ENCODE measurements at places on chromosomes 3 and 15.
A peak's percentile ranks its signal among the peaks of the same experiment; 100 is the strongest.

- no peak for DNase-seq
Observed at GRCh38 chr3:178384321-178385230, 151.7 kb upstream of the KCNMB2 start.

GRCh38 chr3:53708001-53708621 lies 138.1 kb downstream of the CHDH start:
- no peak for DNase-seq

DNA sequence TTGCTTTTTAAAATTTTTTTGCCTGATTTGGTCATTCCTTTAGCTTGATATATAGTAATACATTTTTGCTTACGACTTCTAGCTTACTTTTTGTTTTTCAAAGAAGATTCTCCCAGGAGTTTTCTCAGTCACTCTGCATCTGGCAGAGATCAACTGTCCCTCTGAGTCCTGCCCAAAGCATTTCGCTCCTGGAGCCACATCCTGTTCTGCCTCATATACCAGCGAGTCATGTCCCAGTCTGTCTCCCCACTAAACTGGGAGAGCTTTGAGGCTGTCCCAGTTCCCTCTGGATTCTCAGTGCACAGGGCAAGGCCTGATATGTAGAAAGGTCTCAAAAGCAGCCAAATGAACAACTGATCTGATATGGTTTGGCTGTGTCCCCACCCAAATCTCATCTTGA lies 326.3 kb downstream of the ARRDC4 start:
- DNase-seq: no peak

DNA sequence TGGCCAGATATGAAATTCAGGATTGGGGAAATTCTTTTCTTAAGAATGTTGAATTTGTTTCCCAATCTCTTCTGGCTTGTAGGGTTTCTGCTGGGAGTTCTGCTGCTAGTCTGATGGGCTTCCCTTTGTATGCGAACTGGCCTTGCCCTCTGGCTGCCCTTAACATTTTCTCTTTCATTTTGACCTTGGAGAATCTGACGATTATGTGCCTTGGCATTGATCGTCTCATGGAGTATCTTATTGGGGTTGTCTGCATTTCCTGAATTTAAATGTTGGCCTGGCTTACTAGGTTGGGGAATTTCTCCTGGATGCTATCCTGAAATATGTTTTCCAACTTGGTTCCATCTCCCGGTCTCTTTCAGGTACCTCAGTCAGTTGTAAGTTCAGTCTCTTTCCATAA lies 152.2 kb downstream of the CFAP20DC start:
- no peak for DNase-seq

GRCh38 chr3:150106740-150107428 lies 136.2 kb upstream of the PFN2 start:
- DNase-seq: no peak

DNA sequence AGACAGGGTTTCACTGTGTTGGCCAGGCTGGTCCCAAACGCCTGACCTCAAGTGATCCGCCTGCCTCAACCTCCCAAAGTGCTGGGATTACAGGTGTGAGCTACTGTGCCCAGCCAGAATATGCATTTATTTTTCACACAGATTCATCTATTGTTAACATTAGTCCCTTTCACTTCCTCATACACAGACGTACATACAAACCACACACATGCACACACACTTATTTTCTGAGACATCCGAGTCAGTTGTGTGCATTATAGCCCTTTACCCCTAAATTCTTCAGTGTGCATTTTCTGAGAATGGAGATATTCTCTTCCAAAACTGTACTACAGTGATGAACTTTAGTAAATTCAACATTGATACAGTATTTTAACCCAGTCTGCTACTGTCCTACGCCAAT lies 15.0 kb upstream of the MEX3B start:
- DNase-seq: no peak

- peak; percentile 78 for DNase-seq
Observed at GRCh38 chr15:40793216-40793989, 13.5 kb upstream of the ZFYVE19 start.

Measured in epithelial cell of prostate (primary cell).